Right ventricle myocardium inferior (tissue), 1 donor: ENCODE measurements at places on chromosomes 5 and 9.

- DNase-seq, result no peak
These were observed 20.9 kb upstream of the DPYSL3 start for GRCh38 chr5:147530530-147531389.

DNA sequence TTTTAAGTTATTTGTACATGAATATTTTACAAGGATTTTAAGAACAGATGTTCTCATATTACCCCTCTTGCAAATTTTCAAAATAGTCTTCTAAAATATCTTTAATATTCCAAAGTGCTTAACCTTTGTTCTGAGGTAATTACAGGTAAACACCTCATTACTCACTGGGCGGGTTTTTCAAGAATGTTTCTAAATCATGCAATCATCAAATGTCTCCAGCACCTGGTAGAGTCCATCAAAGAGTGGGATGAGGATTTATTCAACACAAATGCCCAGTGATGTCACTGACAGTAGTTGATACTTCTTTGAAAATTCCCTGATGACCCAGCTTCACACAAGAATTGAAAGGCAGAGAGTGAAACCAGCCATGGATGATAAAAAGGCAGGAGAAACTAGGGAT, 114.4 kb downstream of the SEC61B start:
- DNase-seq, result no peak

- no peak for DNase-seq
These were observed 45.0 kb upstream of the SV2C start for GRCh38 chr5:76038212-76038611.

GRCh38 chr5:11248966-11249365, 487.9 kb upstream of the DAP start:
- DNase-seq, result no peak

DNA sequence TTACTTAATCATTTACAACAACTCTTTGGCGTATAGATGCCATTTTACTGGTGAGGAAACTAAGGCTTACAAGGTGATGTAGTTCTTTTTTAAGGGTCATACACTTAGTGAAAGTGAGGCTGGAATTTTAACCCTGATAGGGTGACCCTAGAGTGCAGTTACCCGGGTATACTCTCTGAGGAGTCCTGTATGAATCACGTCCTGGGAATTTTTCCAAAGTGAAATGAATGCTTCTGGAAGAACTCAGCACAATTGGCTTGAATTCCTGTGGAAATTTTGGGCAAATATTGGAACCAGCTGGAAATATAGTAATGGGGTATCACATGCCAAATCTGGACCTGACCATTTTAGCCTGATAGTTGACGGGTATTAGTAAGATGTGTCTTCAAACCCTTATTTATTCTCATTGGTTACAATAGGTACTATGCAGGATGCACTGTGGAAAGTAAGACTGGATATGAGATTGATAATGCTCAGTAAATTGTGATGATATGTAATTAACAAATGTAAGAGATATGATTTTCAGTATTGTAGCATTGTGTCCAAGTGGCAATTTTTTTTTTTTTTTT, 14.8 kb downstream of the SUB1 start:
- no peak for DNase-seq

DNA sequence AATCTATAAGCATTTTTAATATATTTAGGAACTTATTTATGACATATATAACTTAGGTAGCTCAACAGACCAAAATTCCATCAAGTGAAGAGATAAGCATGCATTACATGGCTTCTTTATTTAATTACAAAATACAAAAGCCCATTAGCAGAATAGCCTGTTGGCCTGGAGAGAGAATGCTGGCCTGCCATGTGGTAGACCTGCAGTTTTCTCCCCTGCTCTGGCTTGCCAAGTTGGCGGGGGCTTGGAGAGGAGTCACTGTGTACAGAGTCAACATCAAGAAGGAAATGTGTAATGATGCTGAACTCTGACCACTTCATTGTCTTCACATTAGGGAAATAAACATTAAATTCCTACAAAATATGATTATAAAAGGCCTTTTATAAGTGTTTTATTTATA, 69.8 kb upstream of the CNTLN start:
- DNase-seq, result no peak

- no peak for DNase-seq
These were observed 389.0 kb upstream of the BRINP1 start for GRCh38 chr9:119758241-119758640.

GRCh38 chr5:144135113-144135762, 35.2 kb downstream of the YIPF5 start:
- DNase-seq, result no peak

DNA sequence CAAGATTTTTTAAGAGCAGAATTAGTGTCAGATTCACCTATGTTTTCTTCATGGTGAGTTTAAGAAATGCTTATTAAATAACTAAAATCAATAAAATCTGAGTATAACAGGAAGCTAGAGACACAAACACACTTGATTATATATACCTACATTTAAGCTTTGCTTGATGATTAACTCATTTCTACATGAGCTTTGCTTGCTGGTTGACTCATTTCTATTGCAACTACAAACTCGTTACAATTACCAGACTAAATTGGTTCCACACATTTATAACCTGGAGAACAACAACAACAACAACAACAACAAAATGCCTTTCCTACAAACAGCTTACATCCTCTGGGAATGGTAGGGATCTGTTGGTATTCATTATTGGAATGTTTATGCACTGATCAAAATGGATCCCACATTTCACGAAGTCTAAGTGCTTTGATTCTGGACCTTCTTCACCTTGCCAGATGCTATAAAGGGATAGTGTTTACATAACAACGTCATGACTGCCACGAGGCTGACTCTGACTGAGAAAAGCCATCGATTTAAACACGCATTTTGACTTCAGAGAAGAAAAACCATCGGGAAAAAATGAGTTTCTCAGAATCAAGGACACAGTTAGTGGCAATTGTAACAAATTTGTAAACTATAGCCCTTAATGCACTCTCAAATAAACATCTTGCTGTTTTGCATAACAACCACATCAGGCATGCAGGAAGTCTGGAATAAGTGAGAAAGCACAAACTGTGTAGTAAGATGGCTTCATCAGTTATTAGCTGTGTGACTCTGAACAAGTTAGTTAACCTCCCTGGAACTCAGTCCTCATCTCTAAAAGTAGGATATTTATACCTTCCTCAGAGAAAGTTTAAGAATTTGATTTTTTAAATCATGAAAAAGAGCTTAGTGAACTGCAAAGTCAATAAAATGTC, 49.8 kb downstream of the RASEF start:
- DNase-seq, result no peak
